ENCODE measurements at places on chromosomes 4 and X. TPM values are rescaled to one million over a fixed set of nuclear protein-coding genes. Genes with fewer than 3 reads are reported as not detected.

Gene VAMP7
- 75.3 TPM for polyA plus RNA-seq

Gene ITIH6
- polyA plus RNA-seq = not detected

Gene GPRASP2
- polyA plus RNA-seq = 3.7 TPM

Gene IRS4
- polyA plus RNA-seq = not detected

Gene GAGE12J
- polyA plus RNA-seq = not detected

Gene MAOA
- not detected for polyA plus RNA-seq

Gene LAMP2
- 191 TPM for polyA plus RNA-seq

Gene DUX4
- polyA plus RNA-seq = not detected

Gene OR13H1
- not detected for polyA plus RNA-seq

Gene CDKL5
- 2.3 TPM for polyA plus RNA-seq

Gene CCDC120
- 0.49 TPM for polyA plus RNA-seq

Gene HERC3
- polyA plus RNA-seq = 21.7 TPM

DNA sequence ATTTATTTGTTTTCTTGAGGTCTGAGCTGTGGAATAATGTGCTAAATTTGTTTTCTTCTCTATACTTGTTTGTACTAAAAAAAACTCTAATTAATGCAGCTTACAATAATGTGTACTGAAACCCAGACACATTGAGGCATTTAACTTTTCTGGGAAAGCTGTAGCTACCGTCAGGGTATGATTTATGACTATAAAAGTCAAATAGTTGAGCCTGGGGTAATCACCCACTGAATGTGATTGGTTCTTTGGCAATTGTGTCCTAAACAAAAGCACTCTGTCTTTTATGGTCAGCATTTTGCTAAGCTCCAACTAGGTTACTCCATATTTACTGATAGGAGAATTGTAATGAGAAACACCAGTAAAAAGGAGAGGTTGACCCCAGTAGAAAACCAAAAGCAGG, 65.9 kb upstream of the CBLL2 start:
- no peak for DNase-seq
- H3K27me3 ChIP-seq = peaks cover 3% of the 10 kb centered on the region
- no peaks in the 10 kb centered on the region for H3K36me3 ChIP-seq
- H3K27ac ChIP-seq = no peak overlapping the region
- no peak overlapping the region for H3K4me3 ChIP-seq

DNA sequence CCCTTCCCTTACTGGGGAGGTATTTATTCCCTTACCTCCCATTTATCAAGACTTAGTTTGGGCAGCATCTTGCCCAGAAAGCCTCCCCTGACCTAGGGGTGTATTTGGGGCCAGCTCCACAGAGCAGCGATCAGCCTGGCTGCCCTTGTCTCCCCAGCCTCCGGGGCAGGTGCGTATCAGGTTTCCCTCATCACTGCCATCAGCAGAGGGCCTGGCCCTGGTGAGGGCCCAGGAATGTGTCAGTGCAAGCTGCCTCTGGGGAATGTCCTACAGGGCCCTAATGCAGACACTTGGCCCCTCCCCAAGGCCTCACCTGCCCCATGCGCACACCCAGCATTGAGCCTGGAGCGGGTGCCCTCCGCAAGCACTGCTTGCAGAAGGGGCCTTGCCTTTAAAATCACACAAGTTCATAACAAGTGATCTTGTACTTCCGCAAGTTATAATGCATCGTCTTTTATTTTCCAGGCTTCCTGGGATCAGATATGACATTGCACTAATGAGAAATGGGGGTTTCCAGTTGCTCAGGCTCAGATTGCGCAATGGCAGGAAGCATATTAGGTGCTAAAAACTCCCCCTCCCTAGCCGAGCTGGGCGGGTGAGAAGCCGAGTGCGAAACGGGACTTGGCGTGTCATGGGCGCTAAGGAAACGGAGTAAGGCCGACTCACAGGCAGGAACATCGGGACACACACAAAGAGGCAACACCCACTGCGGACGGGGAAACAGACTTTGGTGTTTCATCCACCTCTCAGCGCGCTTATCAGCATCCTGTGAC, 25.4 kb upstream of the AFAP1 start:
- peak overlapping the region; percentile 93 for H3K27ac ChIP-seq
- peak; percentile 71 for DNase-seq
- peak overlapping the region; percentile 69 for H3K4me3 ChIP-seq
- peaks cover 30% of the 10 kb centered on the region for H3K27me3 ChIP-seq
- H3K4me1 ChIP-seq = peaks cover 85% of the 10 kb centered on the region

DNA sequence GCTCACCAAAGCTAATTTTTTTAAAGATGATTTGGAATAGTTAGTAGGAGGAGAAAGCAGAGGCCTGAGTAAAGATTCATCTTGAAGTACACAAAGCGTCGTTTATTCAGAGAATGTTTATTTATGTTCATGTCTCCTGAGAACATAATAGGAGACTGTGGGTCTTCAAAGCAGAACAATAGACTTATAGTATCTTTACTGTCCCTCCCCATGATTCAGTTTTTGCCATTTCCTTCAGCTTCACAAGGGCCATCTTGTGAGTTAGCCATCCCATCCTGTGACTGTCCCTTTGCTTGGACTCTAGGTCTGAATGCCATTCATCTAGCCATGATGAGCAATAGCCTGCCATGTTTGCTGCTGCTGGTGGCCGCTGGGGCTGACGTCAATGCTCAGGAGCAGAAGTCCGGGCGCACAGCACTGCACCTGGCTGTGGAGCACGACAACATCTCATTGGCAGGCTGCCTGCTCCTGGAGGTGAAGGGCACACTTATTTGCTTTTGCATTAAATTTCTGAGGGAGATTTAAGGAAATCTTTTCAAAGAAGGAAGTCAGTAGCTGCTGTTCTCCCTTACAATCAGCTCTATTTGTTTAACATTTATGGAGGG, 105.8 kb downstream of the NFKB1 start:
- no peaks in the 10 kb centered on the region for H3K27me3 ChIP-seq
- peak overlapping the region; percentile 15 for H3K27ac ChIP-seq
- peaks cover 41% of the 10 kb centered on the region for H3K4me1 ChIP-seq
- peaks cover 16% of the 10 kb centered on the region for H3K36me3 ChIP-seq
- no peak for DNase-seq

DNA sequence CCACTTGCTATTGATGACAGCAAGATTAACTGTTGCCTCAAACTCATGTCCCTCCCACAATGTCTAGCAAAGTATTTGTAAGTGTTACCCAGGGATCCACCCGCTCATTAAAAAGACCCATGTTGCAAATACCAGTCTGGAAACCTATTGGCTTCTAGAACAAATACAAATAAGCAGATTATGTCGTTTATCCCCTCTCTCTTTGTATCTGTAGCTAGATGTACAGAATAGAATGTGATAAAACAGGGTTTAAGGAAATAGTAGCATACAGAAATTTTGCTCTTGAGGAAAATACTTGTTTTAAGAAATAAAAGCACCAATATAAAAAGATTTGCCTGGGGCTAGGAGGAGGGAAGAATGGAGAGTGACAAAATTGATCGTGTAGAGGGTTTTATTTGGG, 142.7 kb upstream of the ZIC3 start:
- H3K27me3 ChIP-seq = peaks cover 23% of the 10 kb centered on the region
- H3K27ac ChIP-seq = no peak overlapping the region
- H3K4me3 ChIP-seq = no peak overlapping the region
- no peak for DNase-seq
- peaks cover 6% of the 10 kb centered on the region for H3K4me1 ChIP-seq

DNA sequence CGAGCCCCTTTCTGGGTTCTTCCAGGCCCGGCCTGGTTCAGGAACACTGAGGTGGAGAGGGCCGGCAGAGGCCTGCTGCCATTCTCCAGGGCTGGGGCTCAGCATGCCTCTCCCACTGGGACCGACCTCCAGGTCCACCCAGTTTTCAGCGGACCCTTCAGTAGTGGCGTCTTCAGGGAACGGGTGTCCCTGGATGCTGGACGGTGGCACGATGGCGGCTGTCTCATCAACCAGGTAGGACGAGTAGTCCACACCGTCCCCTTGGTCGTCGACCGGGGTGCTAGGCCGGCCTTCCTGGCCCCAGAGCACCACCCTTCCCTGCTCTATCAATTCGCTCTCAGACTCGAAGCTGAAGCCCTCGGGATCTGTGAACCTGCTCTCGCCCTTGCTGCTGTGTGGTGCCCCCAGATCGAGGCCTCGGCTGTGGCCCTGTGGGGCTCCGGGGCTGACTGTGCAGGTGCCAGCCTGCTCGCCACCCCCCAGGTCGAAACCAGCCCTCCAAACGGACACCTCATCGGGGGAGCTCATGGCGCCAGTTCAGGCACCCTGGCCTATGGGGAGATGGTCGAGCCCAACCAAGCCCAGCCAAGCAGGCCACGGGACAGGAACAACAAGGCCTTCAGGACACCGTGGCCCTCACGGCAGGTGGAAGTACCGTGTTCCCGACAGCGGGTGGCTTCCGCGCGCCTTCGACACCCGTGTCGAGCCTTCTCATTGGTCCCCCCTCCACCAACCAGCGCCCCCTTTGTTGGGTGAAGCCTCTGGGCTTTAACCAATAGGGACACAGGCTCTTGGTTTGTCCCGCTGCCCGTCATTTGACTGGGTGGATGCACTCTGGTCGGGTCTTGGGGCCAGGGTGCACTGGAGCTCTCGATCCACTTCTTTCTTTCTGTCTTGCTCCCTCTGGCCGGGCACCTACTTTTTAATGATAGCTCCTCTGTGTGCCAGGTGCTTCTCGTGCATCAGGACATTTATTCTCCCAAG, 814 bp upstream of the LOC101059915 start:
- H3K4me1 ChIP-seq = peaks cover 17% of the 10 kb centered on the region
- H3K4me3 ChIP-seq = no peak overlapping the region
- DNase-seq = no peak
- H3K36me3 ChIP-seq = no peaks in the 10 kb centered on the region
- H3K27ac ChIP-seq = no peak overlapping the region

DNA sequence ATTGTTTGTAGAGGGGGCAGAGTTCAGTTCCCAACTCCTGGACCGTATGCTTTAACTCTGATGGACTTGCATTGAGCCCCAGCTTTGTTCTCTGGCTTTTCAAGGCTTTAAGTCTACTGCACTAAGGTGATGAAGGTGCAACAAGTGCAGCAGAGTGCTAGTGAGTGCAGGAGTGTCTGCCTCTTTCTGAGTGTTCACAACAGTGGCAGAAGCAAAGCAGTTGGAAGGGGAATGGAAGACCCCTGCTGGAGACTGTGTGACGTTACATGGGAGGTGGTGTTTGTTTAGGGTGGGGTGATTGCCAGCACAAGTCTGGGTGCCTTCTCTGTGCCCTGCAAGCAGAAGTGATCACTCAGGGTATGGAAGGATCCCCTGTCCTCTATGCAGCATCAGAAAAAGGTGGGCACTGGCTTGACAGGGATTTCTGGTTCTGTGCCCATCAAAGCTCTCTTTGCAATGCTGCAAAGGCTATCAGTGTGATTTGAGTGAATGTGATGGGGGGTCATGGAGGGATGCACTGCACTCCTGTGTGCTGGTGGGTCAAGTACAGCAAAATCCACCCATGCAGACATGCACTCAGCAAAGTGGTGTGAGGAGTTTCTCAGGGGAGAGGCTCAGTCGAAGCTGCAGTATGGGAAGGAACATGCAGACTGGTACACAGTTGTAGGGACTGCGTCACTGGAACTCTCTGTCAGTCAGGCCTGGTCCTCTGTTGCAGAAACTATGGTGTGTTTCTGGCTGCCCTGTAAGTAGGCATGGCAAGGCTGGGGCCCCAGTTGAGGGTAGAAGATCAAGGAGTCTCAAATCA, 70.9 kb upstream of the UGT2B7 start:
- no peaks in the 10 kb centered on the region for H3K27me3 ChIP-seq
- no peaks in the 10 kb centered on the region for H3K4me1 ChIP-seq
- H3K4me3 ChIP-seq = no peak overlapping the region

DNA sequence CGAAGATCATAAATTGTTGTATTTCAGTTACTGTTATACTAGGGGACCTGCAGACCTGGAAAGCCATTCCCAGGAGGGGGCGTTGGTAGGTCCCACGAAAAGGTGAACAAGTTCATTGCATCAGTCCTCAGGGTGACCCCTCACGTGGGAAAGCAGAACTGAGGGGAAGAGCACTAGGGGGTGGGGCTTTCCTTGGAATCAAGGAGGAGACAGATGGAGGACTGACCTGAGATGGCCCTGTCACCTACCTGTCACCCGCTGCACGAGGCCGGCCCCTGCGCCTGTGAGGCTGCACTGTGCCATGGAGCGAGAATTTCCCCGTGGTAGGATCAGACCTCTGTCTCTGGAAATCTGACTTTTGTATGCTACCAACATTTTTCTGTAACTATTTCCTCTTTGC, 41.8 kb upstream of the CLDN24 start:
- H3K4me1 ChIP-seq = no peaks in the 10 kb centered on the region
- H3K27ac ChIP-seq = no peak overlapping the region
- no peaks in the 10 kb centered on the region for H3K36me3 ChIP-seq
- peaks cover 2% of the 10 kb centered on the region for H3K27me3 ChIP-seq
- no peak for DNase-seq

- peak overlapping the region; percentile 73 for H3K27ac ChIP-seq
- H3K36me3 ChIP-seq = peaks cover 52% of the 10 kb centered on the region
- H3K4me1 ChIP-seq = peaks cover 31% of the 10 kb centered on the region
- no peaks in the 10 kb centered on the region for H3K27me3 ChIP-seq
Observed at GRCh38 chr4:102598086-102598761, 97.1 kb downstream of the NFKB1 start.

- no peak overlapping the region for H3K27ac ChIP-seq
- no peak for DNase-seq
- peaks cover 5% of the 10 kb centered on the region for H3K27me3 ChIP-seq
- no peaks in the 10 kb centered on the region for H3K4me1 ChIP-seq
Observed at GRCh38 chr4:183855323-183856190, 49.5 kb upstream of the STOX2 start.

DNA sequence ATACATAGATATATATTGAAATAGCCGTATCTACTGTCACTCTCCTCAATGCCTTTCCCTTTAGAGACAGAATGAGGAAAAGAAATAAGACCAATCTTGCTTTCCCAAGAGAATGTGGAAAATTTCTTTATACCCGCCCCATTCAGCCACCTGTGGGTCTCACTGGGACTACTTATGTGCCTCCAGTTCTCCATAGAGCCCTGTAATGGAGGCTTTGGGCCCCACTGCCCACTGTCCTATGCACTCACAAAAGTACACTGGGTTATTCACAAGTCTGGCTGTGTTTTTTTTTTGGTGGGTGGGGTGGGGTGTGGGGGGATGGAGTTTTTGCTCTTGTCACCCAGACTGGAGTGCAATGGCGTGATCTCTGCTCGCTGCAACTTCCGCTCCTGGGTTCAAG, 70.4 kb upstream of the ELOVL6 start:
- H3K36me3 ChIP-seq = no peaks in the 10 kb centered on the region
- no peak overlapping the region for H3K27ac ChIP-seq
- no peak for DNase-seq
- H3K4me1 ChIP-seq = no peaks in the 10 kb centered on the region

- no peak overlapping the region for H3K27ac ChIP-seq
- DNase-seq = no peak
- no peaks in the 10 kb centered on the region for H3K36me3 ChIP-seq
- H3K4me3 ChIP-seq = no peak overlapping the region
- peaks cover 3% of the 10 kb centered on the region for H3K27me3 ChIP-seq
Observed at GRCh38 chr4:122710434-122711308, 21.8 kb upstream of the BBS12 start.

- no peak for DNase-seq
- H3K4me1 ChIP-seq = no peaks in the 10 kb centered on the region
- no peak overlapping the region for H3K27ac ChIP-seq
- H3K36me3 ChIP-seq = no peaks in the 10 kb centered on the region
- no peak overlapping the region for H3K4me3 ChIP-seq
- no peaks in the 10 kb centered on the region for H3K27me3 ChIP-seq
Observed at GRCh38 chrX:348461-349117, 30.0 kb upstream of the GTPBP6 start.

- no peak for DNase-seq
- H3K27ac ChIP-seq = no peak overlapping the region
- no peaks in the 10 kb centered on the region for H3K4me1 ChIP-seq
- H3K27me3 ChIP-seq = peaks cover 3% of the 10 kb centered on the region
- no peak overlapping the region for H3K4me3 ChIP-seq
Observed at GRCh38 chr4:11908712-11909111, 480.0 kb upstream of the HS3ST1 start.
